Panc1 (cell line): ENCODE measurements at places on chromosomes 13 and 19. TPM values are rescaled to one million over a fixed set of nuclear protein-coding genes. Genes with fewer than 3 reads are reported as not detected.

- no peaks in the 10 kb centered on the region for H3K4me1 ChIP-seq
- H3K27me3 ChIP-seq: no peaks in the 10 kb centered on the region
- DNase-seq: no peak
- H3K27ac ChIP-seq: no peak overlapping the region
Observed at GRCh38 chr13:50679321-50679720, 164.2 kb downstream of the DLEU7 start.

- no peak overlapping the region for H3K27ac ChIP-seq
- no peaks in the 10 kb centered on the region for H3K27me3 ChIP-seq
- DNase-seq: no peak
Observed at GRCh38 chr13:44022196-44022595, 142.5 kb downstream of the LACC1 start.

GRCh38 chr13:110801044-110801443 is 87.5 kb downstream of the ING1 start:
- H3K4me1 ChIP-seq: no peaks in the 10 kb centered on the region
- no peak overlapping the region for H3K27ac ChIP-seq
- H3K27me3 ChIP-seq: no peaks in the 10 kb centered on the region
- H3K4me3 ChIP-seq: no peak overlapping the region
- DNase-seq: no peak

- no peak overlapping the region for H3K27ac ChIP-seq
- no peaks in the 10 kb centered on the region for H3K36me3 ChIP-seq
- 0 out of 2 replicates have a peak, but pooled peaks cover 2% of the 10 kb centered on the region for H3K27me3 ChIP-seq
- no peak for DNase-seq
Observed at GRCh38 chr19:28210886-28211285, 1002.1 kb downstream of the UQCRFS1 start.

DNA sequence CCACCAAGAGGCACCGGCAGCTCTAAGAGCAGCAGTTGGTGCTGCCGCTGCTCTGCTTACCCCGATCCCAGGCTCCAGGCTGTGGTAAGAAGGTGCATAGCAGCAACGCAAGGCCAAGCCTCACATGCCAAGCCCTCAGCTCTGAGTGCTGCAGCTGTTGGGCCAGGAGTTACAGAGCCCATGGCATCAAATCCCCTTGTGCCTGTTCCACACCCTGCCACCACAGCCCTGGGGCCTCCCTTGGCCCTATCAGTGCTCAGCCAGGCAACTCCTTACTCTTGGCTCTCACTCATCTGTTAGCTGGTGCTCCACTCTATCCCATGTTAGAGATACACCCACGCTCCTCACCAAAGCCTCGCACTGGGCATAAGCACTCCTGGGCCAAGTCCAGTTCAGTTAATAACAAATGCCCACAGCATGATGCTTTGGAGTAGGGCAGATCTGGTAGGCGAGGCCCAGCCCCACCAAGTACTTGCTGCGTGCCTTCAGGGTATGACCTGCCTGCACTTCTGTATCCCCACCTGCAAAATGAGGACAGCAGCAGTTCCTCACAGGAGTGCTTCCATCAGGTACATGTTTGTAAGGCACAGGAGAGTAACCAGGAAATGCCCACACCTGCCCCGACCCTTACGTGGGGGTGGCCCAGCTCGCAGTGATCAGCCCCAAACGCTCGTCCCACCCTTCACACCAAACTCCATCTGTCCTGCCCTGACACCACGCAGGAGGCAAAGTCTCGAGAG is 16.2 kb downstream of the AKAP8L start:
- H3K36me3 ChIP-seq: peaks cover 5% of the 10 kb centered on the region; the same call in 1 of the 2 replicates
- H3K27me3 ChIP-seq: no peaks in the 10 kb centered on the region
- no peak overlapping the region for H3K27ac ChIP-seq

GRCh38 chr19:6527893-6528543 is 2.8 kb upstream of the TNFSF9 start:
- no peaks in the 10 kb centered on the region; the same call in 1 of the 2 replicates for H3K36me3 ChIP-seq
- peaks cover 10% of the 10 kb centered on the region for H3K4me1 ChIP-seq
- no peak overlapping the region for H3K27ac ChIP-seq
- no peak overlapping the region for H3K4me3 ChIP-seq
- H3K27me3 ChIP-seq: no peaks in the 10 kb centered on the region

Gene LGALS14
- not detected for total RNA-seq

Gene CDC34
- total RNA-seq: 80.5 TPM

Gene RFPL4A
- total RNA-seq: not detected

Gene SIGLECL1
- not detected for total RNA-seq

Gene HPN
- total RNA-seq: 0.08 TPM

Gene ECSIT
- total RNA-seq: 39.4 TPM
